ENCODE measurements at places on chromosomes 1 and 21.

DNA sequence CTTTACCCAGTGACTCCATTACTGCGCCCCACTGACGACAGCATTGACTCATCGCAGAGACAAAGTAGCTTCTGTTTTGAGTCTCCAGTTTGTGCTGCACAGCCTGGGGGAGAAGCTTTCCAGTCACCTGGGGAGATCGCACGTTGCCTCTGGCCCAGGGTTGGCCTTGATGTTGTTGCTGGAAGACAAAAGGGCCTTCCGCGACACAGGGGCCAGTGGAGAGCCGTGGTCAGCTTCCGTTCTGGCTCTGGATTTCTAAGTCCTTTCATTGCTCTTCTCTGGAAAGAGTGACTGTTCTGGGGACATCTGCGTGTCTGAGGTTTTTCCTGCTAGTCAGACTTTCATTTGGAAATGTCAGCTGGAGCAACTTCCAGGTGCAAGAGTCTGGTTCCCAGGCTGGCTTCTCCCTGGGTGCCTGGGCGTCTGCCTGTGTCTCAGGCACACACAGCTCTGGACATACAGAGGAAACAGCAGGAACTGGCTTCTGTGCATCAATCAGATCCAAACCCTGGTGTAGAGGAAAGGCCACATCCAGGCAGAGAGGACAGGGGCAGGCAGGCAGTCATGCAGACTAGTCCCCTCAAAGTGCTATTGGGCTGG, 257.0 kb downstream of the SIPA1L2 start:
- DNase-seq, result no peak

DNA sequence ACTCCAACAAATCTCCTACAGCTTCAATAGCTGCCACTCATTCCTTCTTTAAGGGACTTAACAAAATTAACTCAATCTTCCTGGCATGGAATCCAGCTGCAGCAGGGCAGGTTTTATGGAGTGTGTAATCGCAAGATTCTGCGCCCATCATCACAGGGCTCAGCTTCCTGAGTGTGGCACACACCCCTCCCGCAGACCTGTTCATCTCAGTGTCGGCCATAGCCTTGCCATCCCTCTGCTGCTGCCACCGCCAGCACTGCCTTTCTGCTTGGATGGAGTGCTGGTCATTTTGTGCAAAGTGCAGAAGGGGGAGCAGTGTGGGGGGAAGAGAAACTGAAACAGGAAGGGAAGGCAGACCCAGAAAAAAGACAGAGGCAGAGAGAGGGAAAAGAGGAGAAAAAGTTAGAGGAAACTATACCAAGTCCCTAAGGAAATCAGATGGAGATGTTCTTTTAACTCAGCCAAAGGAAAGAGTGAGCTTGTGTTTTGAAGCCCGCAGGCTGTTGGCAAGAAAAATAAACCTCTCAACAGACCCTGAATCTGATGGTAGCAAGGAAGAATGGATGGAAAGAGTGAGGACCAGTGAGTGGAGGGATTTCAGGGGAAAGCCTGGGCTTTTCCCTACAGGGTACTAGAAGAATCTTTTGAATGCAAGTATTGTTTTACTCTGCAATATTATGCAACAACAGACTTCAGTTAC, 324.2 kb downstream of the SEC16B start:
- no peak for DNase-seq

- DNase-seq, result no peak
Measured at GRCh38 chr1:212528501-212528900, 80.1 kb upstream of the ATF3 start.

DNA sequence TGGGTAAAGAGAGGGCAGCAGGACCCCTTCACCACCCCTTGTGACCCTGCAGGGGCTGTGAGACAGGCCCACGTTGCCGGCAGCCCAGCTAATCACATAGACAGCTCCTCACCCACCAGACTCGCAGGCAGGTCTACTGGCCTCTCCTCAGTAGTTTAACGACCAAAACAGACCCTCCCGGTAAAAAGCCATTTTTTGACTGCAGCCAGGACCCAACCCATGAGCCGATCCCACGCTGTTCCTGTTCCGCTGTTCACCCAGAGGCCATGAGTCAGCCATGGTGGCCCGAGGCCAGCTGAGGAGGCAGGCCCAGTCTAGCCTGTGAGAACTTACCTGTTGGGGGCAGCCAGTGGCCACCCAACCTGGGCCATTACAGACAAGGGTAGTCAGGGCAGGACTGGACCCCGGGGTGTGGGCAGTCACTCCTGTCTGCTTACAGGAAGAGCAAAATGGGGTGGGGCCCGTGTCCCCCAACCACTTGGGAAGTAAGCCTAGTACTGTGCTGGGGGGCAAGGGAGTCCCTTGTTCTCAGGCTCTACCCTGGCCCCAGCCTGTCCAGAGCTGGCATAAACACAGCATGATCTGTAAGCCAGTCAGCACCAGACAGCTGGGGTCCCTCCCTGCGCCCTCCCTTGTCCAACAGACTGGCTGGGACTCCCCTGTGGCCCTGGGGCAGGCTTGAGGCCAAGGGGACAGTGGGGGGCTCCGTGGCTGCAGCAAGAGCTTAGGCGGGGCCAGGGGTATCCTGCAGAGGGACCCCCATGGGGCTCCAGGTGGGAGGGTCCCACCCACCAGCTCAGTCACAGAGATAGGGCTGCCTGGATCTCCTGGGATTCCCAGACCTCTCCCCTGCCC, 61.9 kb downstream of the WNT9A start:
- DNase-seq, result peak; percentile 93

GRCh38 chr21:15260604-15261003, 195.8 kb upstream of the NRIP1 start:
- DNase-seq, result no peak

- DNase-seq, result no peak
Measured at GRCh38 chr1:157958263-157958662, 35.2 kb upstream of the KIRREL1 start.

GRCh38 chr1:204673209-204673608, 12.3 kb downstream of the LRRN2 start:
- DNase-seq, result no peak

DNA sequence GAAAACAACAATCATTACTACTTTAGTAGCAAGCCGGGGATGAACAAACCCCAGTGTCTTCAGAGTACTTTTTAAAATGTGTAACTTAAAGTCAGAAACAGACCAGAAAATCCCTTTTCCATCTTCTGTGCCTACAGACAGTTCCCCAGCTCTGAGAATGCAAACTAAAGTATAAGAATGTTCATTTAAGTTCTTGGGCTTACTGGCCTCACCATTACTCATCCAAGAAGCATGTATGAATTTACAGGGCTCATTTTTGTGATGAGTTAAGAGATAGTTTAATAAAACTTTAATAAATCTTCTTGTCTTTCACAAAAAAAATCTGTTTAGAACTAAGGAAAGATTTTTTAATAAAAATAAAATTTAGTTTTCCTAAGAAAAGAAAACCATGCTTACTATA, 4.6 kb downstream of the LPGAT1 start:
- peak; percentile 22 for DNase-seq
